Stimulated activated CD4-positive, alpha-beta T cell treated with anti-CD3 and anti-CD28 coated beads, Interleukin-1b, Interleukin-23, amount 100 ng/mL, for 1 hour (primary cell): ENCODE measurements at places on chromosomes 12 and 14.

- no peak for DNase-seq
These were observed 490 bp downstream of the SOS2 start for GRCh38 chr14:50230701-50231474.

- DNase-seq = no peak
These were observed 455.1 kb downstream of the RAD51B start for GRCh38 chr14:68274725-68275124.

GRCh38 chr12:77865178-77865577, 34.5 kb downstream of the NAV3 start:
- DNase-seq = no peak

GRCh38 chr14:79080040-79080439, 909.9 kb downstream of the NRXN3 start:
- DNase-seq = no peak

DNA sequence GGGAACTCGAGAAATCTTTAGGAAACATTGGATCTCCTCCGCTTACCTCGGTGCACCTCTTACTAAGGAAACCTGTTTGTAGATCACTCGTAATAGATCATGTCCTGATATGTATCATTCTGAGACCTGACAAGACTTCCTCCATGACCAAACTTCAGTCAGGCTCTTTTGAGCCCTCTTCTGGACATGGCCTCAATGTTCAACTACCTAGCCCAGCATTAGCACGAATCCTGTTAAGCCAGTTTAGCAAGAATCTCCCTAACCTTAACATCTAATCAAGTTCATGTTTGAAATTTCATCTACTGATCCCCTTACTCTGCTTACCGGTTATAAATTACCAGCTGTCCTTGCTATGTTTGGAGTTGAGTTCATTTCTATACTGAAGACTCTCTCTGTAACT, 713.9 kb upstream of the USP15 start:
- no peak for DNase-seq

- DNase-seq = no peak
These were observed 18.5 kb upstream of the MLXIP start for GRCh38 chr12:122060081-122060501.

GRCh38 chr12:88035907-88036289, 6.7 kb upstream of the C12orf50 start:
- DNase-seq = no peak

DNA sequence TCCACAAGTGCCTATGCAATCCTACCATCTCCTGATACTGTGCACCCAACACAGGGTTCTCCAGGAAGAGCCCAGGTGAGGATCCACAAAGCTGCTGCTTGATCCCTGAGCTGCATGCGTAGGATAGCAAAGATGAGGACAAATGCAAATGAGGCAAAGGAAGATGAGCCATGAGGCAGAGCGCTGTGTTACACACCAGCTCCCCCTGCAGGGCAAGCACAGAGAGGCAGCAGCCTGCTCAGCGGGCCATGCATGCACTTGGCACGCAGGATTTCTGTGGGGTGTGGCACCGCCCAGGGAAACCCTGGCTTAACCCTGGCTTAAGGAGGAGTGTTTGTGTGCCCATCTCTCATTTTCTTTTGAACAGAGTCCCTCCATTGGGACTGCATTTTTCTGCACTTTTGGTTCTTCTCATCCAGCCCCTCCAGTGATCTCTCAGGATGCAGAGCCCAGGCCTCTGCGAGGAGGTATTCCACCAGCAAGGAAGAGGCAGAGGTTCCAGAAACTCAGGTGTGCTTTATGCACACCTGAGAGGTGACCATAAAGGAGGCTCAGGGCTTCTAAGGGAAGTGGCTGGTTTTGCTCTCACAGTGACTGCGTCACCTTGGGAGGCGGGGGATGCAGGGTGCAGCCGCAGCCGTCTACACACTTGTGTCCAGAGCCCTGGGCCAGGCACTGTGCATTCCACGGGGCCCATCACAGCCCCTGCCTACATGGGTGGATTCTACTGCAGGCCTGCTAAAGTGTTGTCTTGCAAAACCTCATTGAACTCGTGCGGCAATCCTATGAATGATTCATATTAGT, 973.3 kb upstream of the TMEM132C start:
- DNase-seq = peak; percentile 16

DNA sequence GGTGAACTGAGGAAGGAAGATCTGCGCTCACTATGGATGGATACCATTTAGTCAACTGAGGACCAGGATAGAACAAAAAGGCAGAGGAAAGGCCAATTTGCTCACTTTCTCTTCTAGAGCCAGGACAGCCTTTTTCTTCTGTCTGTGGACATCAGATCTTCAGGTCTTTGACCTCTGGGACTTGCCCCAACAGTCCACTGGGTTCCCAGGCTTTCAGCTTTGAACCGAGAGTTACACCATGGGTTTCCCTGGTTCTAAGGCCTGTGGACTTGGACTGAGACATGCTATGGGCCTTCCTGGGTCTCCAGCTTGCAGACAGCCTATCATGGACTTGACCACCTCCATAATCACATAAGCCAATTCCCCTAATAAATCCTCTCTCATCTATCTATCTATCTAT, 232.0 kb downstream of the IPO8 start:
- no peak for DNase-seq

- no peak for DNase-seq
These were observed 118.3 kb downstream of the DAAM1 start for GRCh38 chr14:59306775-59307174.

DNA sequence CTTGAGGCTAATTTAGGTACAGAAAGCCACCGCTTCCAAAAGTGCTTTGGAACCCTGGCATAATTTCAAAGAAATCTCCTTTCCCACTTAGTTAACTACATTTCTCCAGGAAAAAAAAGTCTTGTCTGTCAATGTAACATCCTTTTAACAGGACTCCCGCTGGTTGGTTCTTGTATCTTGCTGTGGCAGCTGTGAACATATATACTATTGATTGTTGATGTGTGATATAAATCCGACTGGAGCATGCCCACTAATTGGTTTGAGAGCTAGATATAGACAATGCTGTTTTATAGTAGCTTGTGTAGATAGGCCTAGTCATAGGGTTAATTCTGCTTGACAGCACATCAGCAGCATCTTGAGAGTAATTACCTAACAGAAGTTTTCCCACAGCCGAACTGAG, 89.6 kb downstream of the MSRB3 start:
- no peak for DNase-seq

- DNase-seq = no peak
These were observed 60.0 kb downstream of the PLEKHG7 start for GRCh38 chr12:92762773-92763172.

DNA sequence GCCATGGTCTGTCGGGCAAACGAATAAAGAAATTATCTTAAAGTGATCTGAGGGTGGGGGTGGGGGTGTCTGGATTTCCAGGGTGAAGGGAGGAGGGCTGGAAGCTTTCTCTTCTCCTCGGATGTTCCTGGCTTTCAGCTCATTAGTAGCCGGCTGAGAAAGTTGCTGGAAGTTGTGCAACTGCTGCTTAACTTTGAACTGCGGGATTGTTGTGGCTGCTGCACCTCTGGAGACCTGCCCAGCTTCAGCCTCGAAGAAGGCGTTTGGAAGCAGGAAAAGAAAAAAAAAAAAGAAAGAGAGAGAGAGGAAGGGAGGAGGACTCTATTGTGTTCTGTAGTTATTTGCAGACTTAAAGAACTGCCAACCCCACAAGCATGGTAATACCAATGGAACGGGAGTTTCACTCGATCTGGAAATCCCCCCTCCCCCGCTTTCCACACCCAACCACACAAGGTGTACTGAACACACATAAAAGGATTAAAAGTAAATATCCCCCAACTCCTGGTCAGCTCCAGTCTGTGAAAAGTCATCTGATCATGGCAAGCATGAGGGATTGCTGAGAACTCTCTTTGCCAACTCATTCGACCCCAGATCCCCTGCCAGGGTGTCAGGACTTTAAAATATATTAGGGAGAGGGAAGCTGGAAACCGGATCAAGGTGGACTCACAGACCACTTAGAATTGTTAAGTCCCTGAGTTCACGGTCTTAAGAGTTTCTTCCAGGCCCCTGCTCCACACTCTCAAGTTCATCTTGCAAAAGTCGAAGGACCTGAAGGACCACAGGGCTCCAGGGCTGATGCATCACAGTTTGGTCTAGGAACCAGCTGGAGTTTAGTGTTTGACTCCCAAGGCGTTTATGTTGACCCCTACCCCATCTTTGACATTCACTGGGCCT, at the start of gene RASSF9:
Gene RASSF9, minus strand, starts transcription at position 213 of the 894 bp plus-strand sequence. Its CDS starts 208 bp downstream, at position 5.
- DNase-seq = no peak

DNA sequence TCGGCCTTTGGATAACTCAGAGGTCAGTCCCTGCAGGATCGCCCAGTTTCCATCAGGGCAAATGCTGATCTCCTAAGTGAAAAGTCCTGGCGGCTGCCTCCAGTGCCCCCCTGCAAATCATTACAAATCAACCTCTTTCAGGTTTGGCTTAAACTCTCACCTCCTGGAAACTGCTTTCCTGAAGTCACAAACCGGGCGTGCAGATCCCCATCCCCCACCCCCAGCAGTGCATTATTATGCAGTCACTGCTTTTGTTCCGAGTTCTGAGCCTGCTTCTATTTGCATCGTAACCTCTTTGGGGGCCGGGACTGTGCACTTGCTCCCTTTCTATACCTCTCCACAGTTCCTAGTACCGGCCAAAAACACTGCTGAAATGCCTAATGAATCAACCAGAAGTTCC, at the start of gene USP44:
Gene USP44, minus strand, starts transcription at position 172 of the 400 bp plus-strand sequence. CDS start 17,220 bp downstream, outside the sequence.
- DNase-seq = no peak

GRCh38 chr12:57713209-57713608, 19.3 kb downstream of the OS9 start:
- no peak for DNase-seq

GRCh38 chr12:52380271-52380694, 5.2 kb downstream of the KRT84 start:
- DNase-seq = no peak

DNA sequence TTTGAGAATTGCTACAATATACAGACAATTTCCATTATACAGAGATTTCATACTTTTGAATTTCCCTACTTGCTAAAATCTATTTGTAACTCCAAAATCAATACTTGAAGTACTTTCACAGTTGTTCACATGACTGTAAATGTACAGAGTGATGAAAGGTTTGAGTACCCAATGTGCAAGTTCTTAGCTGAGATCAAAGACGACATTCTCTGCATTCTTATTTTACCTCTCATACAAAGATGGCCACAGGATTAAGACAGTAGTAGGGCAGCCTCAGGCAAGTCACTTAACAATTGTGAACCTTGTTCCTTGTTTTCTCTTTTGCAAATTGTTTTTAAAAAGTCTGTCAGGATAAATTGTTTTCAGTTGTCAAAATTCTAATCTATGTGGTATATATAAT, 255.9 kb upstream of the KITLG start:
- DNase-seq = no peak

DNA sequence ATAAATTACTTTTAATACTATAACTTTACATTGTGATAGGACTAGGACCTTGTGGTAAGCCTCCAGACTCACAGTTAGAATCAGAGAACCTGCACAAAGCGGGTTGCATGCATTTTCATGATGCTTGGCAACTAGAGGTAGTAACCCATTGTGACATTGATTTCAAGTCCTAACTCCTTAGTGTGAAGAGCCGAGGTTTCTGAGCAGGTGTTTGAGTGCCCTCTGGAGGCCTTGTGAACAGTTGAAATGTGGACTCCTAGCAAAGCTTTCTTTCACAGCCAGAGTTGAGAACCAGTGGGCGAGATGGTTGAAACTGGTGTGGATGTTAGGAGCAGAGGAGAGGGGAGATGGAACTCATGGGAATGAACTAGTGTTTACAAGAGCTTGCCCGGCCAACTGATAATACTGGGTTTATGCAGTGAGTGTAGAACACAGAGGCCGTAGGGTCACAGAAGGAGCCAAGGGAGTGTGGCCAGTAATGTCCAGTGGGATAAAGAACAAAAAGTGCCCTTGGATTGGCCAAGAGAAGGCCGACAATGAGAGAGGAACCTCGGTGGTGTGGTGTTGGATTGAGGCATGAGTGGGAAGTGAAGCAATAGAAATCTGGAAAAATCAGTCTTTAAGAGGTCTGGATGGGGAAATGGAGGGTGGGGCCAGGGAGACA, 10.9 kb downstream of the ZNF664 start:
- DNase-seq = no peak

DNA sequence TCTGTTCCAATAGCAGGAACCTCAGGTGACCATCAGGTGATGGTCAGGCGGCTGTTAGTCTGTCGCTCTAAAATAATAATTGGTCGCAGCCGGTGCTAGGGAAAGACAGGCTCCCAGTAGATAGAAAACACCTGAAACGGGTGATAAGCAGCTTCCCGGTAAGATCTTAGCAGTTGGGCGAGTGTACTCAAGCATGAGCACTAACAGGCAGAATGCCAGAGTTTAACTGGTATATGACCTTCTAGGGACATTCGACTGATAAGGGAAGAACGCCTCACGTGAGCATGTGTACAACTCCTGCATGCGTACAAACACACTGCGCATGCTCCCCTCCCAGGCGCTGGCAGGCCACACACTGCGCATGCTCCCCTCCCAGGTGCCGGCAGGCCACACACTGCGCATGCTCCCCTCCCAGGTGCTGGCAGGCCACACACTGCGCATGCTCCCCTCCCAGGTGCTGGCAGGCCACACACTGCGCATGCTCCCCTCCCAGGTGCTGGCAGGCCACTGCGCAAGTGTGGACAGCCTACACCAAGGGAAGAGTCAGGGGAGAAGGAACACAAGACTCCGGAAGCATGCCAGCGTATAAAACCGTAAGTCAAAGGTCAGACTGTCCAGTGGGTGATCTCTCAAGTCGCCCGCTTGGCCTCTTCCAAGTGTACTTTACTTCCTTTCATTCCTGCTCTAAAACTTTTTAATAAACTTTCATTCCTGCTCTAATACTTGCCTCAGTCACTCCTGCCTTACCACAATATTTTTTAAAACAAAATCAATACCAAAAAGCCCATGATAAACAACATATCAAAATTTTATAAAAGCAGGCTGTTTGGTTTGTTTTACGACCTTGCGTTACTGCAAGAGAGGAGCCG, 24.5 kb downstream of the GPRC5D start:
- DNase-seq = peak; percentile 25

GRCh38 chr12:92136965-92137721, 8.5 kb downstream of the BTG1 start:
- DNase-seq = no peak

DNA sequence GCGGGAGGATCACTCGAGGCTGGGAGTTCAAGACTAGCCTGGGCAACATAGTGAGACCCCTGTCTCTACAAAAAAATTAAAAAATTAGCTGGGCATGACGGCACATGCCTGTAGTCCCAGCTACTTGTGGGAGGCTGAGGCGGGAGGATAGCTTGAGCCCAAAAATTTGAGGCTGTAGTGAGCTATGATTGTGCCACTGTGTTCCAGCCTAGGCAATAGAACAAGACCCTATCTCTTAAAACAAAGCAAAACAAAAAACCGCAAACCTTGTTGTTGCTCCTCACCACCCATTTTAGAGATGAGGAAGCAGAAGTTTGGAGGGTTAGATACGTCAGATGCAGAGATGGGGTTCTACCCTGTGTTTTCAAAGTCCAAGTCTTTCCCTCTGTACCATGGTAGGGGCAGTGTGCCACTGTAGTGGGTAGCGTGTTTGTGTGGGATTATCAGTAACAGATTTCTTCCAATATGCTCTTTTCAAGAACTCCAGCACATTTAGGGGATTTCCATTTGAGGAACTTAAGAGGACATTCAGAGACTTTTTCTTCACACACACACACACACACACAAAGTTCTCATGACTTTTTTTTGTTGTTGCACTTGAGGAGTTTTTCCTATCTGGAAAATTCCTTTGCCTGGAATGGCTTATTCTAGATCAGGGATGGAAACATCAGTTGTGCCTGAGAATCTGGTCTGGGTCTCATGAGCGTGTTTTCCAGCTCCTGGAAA, 186.5 kb downstream of the CHST11 start:
- no peak for DNase-seq

- no peak for DNase-seq
These were observed 187.9 kb downstream of the EPS8 start for GRCh38 chr12:15601210-15601800.
